Left kidney (tissue), 8 donors: ENCODE measurements at places on chromosomes 7 and 10. TPM values are rescaled to one million over a fixed set of nuclear protein-coding genes. Genes with fewer than 3 reads are reported as not detected.

GRCh38 chr7:47576031-47576865 is 5.7 kb downstream of the TNS3 start:
- no peak for DNase-seq

The TEX36 gene
- not detected for polyA plus RNA-seq

GRCh38 chr7:57179776-57180415 is 47.7 kb upstream of the ZNF479 start:
- no peak for DNase-seq

GRCh38 chr7:130966246-130967009 is 232.4 kb upstream of the KLF14 start:
- no peak for DNase-seq

GRCh38 chr10:43108951-43109350 is 29.3 kb upstream of the CSGALNACT2 start:
- no peak for DNase-seq

DNA sequence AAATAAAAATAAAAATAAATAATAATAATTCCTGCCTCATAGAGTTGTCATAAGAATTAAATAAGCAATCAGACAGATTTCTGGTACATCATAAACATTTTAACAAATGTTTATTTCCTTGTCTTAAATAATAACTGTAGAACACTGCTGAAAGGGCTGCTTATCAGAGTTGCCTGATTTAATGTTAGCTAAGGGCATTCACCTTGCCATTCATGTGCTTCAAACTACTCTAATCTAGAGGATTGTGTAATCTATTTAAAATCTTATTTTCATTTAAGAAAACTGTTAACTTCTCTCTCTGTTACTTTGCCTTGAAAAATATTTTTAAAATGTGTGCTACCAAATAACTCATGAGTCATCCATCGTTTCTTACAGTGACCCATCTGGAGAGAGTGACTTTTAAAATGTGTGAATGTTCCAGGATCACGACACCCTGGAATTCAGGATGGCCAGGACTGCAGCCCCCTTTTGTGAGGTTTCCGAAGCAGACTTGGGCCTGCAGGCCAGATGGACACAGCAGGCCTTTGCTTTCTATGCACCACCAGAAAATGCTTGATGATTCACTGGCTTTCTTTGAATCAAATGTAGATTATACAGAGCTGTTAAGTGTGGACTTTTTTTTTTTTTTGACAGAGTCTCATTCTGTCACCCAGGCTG is 109.1 kb upstream of the TNS3 start:
- no peak for DNase-seq

- no peak for DNase-seq
These were observed 351.1 kb upstream of the ETV1 start for GRCh38 chr7:14340393-14341074.

GRCh38 chr10:117239051-117239450 is 1.9 kb upstream of the SLC18A2 start:
- DNase-seq, result no peak

DNA sequence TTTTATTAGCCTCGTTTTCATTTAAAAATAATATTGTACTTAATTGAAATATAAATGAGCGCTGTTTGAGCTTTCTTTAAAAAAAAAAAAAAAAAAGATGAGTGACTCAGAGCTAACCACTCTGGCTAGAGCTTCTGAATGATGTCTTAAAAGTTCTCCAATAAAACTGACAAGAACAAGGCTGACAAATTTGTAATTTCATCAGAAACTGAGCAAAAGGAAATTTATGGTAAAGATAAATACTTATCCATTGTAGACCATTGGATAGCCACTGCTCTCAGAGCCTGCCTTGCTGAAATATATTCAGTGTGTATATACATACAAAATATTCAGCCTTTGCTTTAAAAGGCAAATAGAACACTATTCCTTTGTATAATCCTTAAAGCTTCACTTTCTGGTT is 91.2 kb upstream of the OIT3 start:
- DNase-seq, result no peak

The FRAT2 gene
- 12.0 TPM for polyA plus RNA-seq

The NRF1 gene
- polyA plus RNA-seq, result 32.6 TPM

DNA sequence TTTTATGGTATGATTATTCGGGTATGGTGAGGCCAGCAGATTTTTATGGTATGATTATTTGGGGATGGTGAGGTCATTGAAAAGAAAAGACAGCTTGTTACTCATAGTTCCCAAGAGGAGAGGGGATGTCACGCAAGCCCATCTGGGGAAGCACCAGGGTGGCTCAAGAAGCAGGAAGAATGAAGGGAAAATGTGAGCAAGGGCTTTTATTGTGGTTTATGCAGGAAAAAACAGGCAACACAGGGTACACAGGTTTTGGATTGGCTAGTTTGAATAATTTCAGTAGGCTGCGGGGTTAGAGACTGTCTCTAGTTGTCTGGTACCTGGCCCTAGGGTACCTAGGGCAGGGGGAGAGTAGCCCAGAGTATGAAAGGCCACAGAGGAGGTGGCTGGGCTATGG is 26.8 kb upstream of the DGKI start:
- no peak for DNase-seq
